ENCODE measurements at places on chromosomes 2 and 18. TPM values are rescaled to one million over a fixed set of nuclear protein-coding genes. Genes with fewer than 3 reads are reported as not detected.
A peak's percentile ranks its signal among the peaks of the same experiment; 100 is the strongest.

DNA sequence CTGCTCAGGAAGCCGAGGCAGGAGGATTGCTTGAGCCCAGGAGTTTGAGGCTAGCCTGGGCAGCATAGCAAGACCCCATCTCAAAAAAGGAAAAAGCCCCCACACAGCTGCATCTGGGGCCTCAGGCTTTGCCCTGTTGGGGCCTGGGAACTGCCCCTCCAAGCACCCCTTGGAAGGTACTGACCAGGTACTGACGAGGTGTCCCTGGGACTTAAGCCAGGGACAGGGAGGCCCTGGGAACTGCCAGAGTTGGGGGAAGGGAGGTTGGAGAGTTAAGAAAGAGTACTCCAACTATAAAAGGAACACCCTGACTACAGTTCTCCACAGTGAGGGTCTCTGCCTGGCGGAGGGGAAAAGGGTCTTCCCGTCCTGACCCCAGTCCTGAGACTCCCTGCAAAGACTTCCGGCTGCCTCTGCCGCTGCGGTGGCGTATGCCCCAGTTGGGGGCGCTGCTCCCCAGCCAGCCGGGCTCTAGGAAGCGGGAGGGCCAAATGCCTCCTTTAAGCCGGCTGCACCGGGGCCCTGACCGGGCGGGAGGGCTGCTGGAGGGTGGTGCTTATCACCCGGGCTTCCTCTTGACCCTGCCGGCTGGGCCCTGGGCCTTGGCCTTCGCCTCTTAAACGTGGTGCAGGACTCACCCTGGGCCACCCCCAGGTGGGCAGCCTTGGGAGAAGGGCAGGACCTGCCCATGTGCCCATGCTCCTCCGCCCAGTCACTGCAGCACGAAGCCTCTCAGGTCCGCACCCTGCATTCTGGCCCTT lies 12.8 kb downstream of the SLC30A3 start:
- no peak for DNase-seq

DNA sequence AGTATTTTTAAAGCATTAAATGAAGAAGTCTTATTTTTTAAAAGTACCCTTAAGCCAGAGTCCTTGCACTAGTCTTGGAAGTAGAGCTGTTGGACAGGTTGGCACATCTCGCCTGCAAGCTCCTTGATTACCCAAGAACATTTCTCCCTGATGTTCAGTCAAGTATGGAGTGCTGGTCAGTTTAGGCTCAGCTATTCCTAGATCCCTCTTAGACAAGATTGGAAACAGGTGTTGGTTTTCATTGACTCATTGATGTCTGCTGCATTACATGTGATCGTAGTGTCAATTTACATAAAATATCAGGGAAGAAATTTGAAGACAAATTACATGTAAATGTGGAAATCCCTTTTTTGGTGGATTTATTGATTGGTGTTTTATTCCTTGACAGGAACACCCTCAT lies 170.4 kb downstream of the ZNF407 start:
- no peak for DNase-seq

- DNase-seq: no peak
Measured at GRCh38 chr2:113768770-113769169, 12.3 kb upstream of the SLC35F5 start.

DNA sequence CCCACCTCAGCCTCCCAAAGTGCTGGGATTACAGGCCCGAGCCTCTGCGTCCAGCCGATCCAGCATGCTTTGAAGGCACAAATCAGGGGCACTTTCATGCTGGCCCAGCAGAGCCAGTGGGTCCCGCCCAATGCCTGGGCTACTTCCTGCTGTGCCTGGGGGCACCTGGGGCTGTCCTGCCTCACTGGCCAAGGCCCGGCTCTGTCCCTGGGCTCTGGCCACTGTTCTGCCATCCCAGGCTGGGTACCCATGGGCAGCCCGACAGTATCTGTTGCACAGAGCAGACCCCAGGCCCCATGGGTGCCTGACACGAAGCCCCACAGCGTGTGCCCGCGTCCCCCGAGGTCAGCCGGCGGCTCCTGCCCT lies 6.8 kb upstream of the GAL3ST2 start:
- DNase-seq: no peak

DNA sequence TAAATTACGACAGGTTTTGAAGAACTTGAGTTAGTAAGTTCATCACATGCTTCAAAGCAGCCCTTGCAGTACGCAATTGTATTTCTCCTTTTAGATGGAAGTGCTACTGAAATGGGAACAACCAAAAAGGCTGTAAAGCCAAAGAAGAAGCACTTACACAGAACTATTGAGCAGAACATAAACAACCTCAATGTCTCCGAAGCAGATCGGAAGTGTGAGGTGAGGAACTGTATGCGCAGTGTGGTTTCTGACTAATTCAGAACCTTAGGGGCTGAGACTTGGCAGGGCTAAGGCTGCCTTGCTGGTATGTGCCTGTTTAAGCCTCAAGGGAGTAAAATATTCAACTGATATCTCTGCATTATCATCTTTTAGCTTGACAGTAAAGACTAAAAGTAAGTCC lies 8.4 kb downstream of the NCAPH start:
- DNase-seq: no peak

DNA sequence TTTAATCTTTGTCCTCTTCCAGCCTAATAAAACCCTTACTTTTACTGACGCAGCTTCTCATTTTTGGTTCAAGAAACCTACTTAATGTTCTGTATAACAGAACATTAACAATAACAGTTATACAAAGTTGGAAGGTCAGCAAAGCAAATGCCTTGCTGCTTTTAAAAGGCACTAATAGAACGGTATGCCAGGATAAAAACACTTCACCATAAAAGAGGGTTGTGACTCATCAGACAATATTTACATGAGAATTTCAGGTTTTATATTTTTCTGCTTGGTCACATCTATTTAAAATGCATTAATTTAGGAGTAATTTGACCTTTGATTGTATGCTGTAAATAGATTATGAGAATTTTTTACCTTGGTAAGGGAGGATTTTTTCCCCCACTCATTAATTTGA lies 3.0 kb downstream of the KLHL41 start:
- no peak for DNase-seq

DNA sequence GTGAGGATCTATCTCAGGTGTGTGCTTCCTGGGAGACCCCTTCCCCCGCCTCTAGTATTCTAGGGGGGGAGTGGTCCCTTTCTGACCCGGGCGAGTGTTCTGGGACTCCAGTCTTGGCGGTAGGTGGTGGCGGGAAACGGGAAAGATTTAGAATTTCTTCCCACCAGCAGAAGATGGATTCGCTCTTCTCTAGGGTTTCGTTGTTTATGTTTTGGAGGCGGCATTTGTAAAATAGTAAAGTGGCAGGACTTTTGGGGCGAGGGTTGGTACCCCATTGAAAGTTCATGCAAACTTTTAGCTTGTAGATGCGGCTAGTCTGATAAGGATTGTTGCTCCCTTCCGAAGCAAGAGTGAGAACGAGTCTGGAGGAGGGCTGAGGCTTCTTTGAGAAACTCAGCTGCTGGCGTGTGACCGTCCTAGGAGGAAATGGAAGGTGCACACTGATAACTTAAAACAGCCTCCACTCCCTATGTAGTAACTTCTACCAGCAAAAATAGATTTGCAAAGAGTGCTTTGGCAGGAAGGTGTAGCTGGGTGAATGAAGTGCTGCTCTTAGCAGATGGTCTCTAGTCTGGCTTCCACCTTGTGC lies 412 bp downstream of the GPD2 start:
- peak; percentile 20 for DNase-seq

- DNase-seq: no peak
Measured at GRCh38 chr2:27959496-27959895, 69.0 kb downstream of the BABAM2 start.

DNA sequence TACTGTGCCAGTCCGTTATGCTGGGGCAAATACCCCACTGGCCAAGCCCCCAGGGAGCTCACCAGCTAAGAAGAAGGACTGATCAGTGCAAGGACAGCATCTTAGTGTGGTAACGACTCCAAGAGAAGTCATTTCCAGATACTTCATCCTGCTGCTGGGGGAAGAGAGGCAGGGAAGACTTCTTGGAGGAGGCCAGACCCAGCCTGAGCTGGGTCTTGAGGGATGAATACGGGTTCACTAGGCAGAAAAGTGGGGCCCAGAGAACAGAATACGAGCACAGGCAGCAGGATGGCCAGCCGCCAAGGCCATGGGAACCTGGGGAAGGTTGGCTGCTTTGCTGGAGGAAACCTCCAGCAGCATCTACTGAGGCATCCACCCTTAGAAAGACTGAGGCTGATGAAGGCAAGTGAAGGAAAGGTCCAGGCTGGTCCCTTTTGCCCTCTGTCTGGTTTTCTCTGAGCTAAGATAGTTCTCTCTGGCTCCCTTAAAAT lies 84.1 kb downstream of the GLI2 start:
- DNase-seq: no peak

DNA sequence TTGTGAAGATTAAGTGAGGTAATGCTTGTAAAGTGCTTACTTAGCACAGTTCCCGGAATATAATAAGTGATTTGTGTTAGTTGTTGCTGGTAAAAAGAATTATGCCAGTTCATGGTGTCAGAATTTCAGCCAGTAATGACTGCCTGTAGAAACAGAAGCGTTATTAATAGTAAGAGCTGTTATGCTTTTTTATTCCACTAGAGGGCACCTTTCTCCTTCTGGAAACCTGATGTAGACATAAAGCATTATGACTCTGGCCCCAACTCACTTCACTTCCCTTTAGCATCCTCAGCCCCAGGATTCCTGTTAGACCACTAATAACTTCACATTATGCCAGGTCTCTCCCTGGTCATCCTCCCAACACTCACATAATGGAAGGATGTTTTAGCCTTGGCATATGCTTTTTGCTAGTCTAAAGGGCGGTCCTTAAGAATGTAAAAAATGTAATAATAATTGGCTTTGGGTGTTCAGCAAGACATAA lies 34.9 kb downstream of the C18orf54 start:
- DNase-seq: peak; percentile 49

DNA sequence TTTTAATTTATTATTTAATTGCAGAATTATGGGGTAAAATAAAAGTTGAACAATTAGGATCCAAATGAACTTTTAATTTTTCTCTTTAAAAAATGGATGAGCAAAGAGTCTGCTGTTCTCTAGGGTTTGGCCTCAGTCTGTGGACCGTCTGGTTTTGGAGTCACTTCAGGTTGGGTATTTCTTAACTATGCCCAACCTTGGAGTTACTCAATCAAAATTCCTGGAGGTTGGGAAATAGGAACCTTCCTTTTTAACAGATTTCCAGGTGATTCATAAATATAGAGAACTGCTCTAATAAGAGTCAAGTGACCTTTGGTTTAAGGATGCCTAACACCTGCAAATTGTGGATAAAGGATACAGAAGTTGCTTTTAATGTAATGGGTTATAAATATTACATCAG lies 241.5 kb upstream of the GCFC2 start:
- DNase-seq: no peak

DNA sequence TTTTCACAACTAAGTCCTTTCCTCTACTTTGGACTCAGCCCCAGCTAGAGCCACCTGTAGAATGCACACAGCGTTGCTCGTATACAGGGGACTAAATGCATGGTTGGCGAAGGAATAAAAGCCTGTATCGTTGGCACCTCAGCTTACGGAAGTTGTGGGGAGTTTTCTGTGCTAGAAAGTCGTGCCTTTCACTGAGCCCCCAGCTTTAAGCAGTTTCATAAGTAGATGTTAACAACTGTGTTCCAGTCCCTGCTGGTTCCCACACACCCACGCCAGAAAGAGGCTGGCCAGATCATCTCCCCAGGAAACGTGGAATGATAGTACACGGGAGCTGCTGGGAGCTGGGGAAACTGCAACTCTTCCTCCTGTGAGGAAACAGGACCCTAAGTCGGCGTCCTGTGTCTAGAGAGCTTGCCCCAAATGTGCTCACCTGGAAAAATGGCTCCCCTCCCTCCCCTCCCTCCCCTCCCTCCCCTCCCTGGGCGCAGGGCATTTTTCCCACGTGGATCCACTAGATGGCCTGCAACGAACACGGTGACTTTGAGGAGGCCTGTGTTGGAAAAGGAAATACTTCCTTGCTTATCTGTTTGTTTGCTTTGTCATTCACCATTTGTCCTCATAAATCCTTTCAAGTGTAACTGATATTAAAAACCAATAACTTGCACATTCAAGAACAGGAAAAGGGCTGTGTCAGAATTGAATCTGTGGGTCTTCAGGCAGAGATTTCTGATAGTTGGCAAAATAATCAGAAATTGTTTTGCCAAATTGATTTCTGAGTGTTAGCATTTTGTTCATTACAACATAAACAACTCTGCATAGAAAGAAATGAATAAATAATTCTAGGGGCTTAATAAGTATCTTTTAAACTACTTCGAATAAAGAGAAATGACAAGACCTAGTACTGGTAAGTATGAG lies 43.9 kb upstream of the RFX8 start:
- DNase-seq: peak; percentile 66

- peak; percentile 54 for DNase-seq
Measured at GRCh38 chr2:16281451-16282335, 341.3 kb downstream of the MYCN start.

- no peak for DNase-seq
Measured at GRCh38 chr2:236858661-236859060, 227.0 kb upstream of the COPS8 start.

GRCh38 chr18:29693334-29693733 lies 1349.2 kb downstream of the DSC3 start:
- DNase-seq: no peak

GRCh38 chr2:165746501-165746900 lies 47.5 kb downstream of the GALNT3 start:
- no peak for DNase-seq

GRCh38 chr2:230924470-230925341 lies at the start of gene GPR55:
Gene GPR55 (minus strand): TSS chr2:230925242. CDS start chr2:230910962, 14,280 bp downstream.
- no peak for DNase-seq

DNA sequence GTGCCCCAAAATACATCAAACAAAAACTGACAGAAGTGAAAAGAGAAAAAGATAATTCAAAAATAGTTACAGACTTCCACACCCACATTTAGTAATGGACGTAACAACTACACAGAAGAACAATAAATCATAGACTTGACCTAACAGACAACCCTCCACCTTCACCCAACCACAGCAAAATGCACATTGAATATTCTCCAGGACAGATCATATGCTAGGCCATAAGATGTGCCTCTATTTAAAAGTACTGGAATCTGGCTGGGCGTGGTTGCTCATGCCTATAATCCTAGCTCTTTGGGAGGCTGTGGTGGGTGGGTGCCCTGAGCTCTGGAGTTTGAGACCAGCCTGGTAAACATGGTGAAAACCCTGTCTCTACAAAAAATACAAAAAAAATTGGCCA lies 20.0 kb downstream of the SLC66A2 start:
- DNase-seq: no peak

- no peak for DNase-seq
Measured at GRCh38 chr2:1662606-1663180, 81.6 kb downstream of the PXDN start.

Gene TMEM169
- 14.8 TPM for polyA plus RNA-seq

Gene PIEZO2
- 12.7 TPM for polyA plus RNA-seq

Gene FBXO48
- 1.5 TPM for polyA plus RNA-seq

Gene REG1B
- polyA plus RNA-seq: not detected

Gene LGALSL
- 32.1 TPM for polyA plus RNA-seq

Gene PLCL1
- 14.2 TPM for polyA plus RNA-seq

Gene SEMA4F
- 6.9 TPM for polyA plus RNA-seq

Data from left renal cortex interstitium (tissue), 4 donors.